ENCODE measurements at places on chromosomes 16 and 17.

DNA sequence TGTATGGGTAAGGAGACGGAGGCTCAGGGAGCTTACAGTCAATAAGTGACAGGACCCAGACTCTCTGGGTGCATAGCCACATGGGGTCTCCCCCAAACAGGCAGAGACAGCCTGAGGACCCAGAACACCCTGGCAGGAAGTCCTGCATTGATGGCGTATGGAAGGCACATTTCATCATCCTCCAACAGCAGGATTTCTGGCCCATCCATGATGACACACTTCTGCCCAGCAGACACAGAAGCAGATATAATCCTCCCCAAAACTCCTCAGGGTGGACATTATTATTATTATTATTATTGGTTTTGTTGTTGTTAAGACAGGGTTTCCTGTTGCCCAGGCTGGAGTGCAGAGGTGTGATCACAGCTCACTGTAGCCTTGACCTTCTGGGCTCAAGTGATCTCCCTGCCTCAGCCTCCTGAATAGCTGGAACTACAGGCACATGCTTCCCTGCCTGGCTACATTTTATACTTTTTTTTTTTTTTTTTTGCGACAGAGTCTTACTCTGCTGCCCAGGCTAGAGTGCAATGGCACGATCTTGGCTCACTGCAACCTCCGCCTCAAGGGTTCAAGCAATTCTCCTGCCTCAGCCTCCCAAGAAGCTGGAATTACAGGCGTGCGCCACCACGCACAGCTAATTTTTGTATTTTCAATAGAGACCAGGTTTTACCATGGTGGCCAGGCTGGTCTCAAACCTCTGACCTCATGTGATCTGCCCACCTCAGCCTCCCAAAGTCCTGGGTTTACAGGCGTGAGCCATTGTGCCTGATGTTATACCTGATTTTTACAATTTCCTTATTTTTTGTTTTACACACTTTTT is 6.8 kb upstream of the HROB start:
- DNase-seq, result no peak

GRCh38 chr16:56517206-56517605 is 2.6 kb downstream of the BBS2 start:
- no peak for DNase-seq

- no peak for DNase-seq
Measured at GRCh38 chr16:58458606-58459343, 41.2 kb upstream of the NDRG4 start.

DNA sequence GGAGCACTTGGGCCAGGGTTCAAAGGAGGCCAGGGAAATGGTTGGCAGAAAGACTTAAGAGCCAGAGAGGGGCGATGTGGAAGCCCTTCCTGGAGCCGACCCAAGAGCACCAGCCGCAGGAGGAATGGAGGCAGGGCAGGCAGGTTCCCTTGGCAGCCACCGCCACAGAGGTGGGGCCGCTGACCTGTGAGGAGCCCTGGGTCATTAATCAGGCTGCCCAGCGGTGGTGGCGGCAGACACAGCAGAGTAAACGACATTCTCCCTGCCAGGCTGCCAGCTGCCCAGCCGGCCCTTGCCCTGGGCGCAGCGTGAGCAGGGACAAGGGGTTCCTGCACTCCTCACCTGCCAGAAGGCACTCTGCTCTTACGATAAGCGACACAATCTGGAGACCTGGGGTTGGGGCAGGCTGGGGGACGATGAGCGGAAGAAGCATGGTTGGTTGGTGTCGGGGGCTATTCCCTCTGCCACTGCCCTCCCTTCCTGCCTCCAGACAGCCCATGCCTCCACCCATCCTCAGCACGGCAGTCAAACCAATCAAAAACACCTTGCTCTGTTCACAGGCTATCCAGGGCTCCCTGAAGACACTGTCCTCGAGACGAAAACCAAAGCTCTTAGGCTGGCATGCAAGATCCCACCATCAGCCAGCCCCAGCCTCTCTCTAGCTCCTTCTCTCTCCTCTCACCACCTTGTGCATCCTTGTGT is 40.9 kb downstream of the PLXDC1 start:
- DNase-seq, result no peak

- DNase-seq, result no peak
Measured at GRCh38 chr16:48564544-48565444, 45.2 kb downstream of the N4BP1 start.

GRCh38 chr16:86994651-86995171 is 322.5 kb downstream of the C16orf95 start:
- no peak for DNase-seq
